ENCODE measurements at places on chromosomes 6 and 20.

DNA sequence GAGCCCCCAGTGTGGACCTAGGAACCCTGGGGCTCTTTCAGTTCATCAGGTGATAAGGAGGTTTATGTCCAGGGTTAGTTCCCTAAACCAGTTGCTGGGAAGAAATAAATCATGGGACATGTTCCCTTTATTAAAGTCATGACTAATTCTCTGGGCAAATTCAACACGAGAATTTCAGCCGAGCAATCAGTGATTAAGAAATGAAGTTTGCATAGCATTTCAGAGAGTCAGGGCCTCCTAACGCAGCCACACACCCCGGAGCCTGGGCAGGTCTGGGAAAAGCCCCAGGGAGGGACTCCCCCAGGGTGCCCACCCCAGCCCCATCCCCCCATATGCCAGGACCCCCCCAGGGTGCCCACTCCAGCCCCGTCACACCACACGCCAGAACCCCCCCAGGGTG, 20.1 kb downstream of the SLCO4A1 start:
- no peak for DNase-seq

- no peak for DNase-seq
These were observed 3.5 kb downstream of the C20orf204 start for GRCh38 chr20:64039293-64040160.

DNA sequence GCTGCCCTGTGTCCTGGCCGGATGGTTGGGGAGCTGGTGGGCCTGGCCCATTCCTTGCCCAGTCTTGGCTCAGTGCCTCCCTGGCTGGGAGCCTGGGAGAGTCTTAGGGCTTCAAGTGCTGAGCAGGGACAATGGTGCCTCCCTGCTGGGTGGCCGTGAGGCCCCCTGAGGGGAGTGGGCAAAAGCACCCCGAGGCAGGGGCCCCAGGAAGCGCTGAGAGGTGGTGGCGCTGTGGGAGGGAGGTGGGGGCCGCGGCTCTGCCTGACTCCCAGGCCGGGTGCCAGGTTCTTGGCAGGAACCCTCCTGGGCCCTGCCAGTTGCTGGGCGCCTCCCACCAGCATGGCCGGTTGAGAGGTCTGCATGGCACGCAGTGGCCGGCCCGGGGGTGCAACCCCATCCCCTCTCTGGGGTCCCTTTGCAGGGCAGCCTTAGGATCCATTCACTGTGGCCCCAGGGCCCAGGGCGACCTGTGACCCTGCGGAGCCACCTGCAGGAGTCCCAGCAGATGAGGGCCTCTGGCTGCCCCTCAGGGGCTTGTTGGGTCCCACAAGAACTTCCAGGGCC, 9.2 kb upstream of the RPS21 start:
- DNase-seq, result no peak

DNA sequence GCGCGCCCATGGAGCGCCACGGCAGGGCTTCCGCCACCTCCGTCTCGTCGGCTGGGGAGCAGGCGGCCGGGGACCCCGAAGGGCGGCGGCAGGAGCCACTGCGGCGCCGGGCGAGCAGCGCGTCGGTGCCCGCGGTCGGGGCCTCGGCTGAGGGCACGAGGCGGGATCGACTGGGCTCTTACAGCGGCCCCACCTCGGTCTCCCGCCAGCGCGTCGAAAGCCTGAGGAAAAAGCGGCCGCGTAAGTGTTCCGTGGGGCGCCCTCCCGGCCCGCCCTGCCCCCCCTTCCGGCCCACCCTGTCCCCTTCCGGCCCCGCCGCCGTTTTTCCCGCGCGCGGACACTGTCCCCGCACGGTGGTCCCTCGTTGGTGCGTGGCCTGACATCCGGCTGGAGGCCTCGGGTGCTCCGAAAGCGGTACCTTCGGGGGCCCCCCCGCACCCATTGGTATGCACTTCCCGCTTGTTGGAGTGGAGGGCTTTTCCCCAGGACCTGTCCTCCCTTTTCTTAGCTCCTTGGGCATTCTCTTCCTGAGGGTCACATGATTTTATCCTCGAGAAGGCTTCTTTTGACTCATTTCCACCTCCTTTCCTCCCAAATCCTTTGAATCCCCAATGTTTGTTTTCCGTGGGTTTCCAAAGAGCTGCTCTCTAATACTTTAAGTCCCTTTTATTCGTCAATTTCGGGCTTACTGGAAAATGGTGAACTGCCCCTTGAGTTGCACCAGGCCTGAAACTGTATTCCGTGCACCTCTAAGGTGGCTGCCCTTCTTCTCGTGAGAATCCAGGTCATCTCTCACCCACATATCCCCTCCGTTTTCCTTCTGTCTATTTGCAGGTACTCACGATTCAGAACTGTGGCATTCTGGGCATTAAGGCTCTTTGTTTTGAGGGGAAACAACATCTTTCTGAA, 556 bp downstream of the PANK2 start:
- peak; percentile 32 for DNase-seq

DNA sequence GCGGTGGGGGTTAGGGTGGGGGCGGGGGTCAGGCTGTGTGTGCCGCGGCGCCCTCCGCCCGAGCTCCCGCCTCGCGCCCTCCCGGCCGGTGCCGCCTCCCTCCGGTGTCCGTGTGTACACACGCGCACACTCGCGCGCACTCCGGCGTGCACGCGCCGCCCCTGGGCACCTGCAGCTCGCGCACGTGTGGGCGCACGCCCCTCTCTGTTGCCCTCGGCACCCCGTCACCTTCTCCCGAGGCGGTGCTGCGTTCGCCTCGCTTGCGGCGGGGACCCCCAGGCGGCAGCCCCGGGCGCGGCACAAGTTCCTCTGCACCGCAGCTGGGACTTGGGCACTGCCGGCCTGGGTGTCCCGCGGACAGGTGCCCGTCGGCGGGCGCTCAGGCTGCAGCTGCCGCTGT, 525 bp downstream of the MACROD2 start:
- no peak for DNase-seq

DNA sequence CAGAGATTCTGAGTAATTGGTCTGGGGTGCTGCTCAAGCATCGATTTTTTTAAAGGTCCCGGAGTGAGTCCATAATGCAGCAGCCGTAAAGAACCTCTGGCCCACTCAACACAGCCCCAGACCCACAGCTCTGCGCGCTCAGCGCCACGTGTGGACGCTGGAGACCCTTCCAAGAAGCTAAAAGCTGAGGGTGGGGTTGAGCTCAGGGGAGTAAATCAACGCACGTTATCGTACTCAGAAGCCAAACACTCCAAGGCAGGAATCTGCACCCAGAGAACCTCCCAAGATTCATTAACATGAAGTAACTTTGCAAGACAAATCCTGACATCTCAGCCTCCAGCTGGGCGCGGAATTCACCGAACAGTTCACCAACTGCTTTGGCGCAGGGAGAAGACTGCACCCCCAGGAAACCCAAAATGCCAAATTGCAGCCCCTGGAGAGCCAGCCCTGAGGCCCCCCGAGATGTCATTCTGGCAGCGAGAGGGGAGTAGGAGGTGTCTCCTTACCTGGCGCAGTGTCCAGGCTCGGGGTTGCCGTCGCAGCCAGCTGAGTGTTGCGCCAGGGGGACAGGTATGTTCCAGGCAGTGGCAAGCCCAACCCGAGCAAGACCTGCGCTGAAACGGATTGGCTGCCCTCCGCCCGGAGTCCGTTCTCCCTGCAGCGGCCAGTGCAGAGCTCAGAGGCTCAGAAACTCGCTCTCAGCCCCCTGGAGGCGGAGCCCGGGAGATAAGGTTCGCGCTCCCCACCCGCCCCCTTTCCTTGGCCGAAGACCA, at the start of gene COL21A1:
TSS of gene COL21A1 (minus strand) at position 700 of the 773 bp plus-strand sequence. CDS start 64,962 bp downstream, outside the sequence.
- no peak for DNase-seq

GRCh38 chr20:56826705-56827665, 197.9 kb downstream of the TFAP2C start:
- no peak for DNase-seq

DNA sequence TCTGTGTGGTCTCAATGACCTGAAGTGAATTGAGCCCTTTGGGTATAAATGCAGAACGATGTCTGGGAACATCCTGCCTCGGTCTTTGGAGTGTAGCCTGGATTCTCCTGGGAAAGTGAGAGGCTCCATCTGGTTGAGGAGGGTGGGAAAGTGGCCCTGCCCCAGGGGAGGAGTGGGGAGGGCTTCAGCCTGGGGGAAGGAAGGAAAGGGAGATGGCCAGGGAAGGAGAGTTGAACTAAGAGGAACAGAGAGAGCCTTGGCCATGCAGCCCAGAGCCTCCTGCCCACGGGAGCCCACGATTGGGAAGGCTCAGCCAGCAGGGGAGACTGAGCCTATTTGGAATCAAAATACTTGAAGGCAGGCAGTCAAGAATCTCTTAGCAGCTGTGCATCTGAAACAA, 2.3 kb upstream of the EPB41L1 start:
- DNase-seq, result no peak

DNA sequence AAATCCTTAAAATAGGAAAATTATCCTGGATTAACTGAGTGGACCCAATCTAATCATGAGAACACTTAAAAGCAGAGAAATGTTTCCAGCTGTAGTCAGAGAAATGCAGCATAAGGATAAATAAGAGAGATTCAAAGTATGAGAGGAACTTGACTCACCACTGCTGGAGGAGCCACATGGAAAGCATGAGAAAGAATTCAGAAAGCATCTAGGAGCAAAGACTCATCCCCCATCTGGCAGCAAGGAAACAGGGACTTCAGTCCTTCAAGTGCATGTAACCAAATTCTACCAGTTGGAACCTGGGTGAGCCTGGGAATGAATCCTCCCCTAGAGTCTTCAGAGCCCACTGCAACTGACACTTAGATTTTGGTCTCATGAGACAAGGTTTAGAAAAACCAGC, 33.7 kb downstream of the RNF146 start:
- no peak for DNase-seq

- no peak for DNase-seq
These were observed 26.2 kb upstream of the MMP24 start for GRCh38 chr20:35200267-35200666.

- no peak for DNase-seq
These were observed 270.7 kb upstream of the TAB2 start for GRCh38 chr6:149046822-149047246.

DNA sequence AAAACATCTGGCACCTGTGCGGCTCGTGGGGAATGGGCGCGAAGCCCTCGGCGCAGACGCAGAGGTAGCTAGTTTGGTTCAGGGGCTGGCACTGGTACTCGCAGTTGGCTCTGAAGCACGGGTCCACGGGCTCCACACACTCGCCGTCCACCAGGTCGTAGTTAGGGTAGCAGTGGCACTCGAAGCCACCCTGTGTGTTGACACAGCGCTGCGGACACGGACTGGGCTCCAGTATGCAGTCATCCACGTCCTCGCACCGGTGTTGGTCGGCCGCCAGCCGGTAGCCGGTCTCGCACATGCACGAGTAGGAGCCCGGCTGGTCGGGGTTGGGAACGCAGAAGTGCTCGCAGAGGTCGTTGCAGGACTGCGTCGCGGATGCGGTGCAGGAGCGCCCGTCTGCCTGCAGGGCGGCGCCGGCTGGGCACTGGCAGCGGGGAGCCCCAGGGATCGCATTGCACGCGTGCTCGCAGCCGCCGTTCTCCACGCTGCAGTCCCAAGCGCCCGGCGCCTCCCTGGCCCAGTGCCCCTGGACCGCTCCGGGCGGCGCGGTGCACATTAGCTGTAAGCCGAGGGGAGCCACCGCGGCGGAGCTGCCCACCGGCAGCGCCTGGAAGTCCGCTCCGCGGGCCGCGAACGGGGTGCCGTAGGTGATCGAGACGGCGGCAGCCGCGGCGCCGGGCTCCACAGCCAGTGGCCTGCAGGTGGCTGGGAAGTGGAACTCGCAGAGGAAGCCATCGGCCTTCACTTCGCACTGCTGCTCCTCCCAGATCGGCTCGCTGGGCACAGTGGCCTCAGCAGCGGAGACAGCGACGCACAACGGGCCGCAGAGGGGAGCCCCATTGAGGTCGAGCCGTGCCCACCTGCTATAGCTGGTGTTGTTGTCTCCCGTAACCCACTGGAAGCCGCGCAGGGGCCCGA, 930 bp downstream of the THBD start:
- no peak for DNase-seq

GRCh38 chr6:124400261-124400999, 561.8 kb upstream of the RNF217 start:
- DNase-seq, result no peak

DNA sequence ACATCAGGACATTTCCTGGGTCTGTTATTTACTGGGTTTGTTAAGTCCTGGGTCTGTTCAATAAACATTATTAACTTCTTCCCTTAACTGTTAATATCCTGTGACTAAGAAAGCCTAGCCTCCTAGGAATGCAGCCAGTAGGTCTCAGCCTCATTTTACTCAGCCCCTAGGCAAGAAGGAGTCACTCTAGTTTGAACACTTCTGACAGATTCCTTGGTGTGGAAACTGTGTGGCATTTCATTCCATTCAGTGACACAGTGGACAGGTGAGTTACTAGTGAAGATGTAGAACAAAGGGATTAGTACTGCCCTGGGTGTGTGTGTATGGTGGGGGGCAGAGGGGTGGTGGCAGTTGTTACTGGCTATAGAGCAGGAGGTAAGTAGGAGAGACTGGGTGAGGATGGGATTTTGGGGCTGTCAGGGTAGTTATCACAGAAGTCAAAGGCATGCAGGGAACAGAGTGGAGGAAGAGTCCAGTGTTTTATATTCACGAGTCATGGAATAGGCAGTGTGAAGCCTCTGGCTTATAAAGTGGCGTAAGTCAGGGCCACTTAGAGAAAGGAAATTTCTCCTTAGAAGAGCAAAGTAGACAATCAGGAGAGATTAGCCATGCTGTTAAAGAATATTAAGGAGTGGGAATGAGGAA, 28.4 kb downstream of the RNF182 start:
- no peak for DNase-seq

Data from stimulated activated CD4-positive, alpha-beta T cell treated with anti-CD3 and anti-CD28 coated beads, Interleukin-12 subunit alpha, Interleukin-12 subunit beta, amount 100 ng/mL, for 4 hours (primary cell).